ENCODE measurements at places on chromosomes 5 and 9.

GRCh38 chr5:113546703-113547183 is 33.2 kb downstream of the YTHDC2 start:
- no peak for DNase-seq

DNA sequence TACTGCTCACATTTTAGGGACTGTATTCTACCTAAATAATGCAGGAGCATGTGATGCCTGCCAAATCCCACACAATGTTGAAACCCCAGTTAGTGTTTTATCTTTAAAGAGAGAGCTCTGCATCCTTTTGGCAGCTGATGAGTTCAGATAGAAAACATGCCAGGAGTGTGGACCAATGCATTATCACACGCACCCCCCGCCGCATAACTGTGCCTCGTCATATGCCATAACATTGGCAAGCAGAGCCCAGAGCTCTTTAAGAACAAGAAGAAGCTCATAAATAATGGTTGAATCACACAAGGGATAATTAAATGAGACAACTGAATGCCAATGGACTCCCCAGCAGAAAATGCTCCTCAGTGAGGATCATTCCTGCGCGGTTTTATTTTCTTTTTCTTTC is 52.8 kb upstream of the RORB start:
- no peak for DNase-seq

DNA sequence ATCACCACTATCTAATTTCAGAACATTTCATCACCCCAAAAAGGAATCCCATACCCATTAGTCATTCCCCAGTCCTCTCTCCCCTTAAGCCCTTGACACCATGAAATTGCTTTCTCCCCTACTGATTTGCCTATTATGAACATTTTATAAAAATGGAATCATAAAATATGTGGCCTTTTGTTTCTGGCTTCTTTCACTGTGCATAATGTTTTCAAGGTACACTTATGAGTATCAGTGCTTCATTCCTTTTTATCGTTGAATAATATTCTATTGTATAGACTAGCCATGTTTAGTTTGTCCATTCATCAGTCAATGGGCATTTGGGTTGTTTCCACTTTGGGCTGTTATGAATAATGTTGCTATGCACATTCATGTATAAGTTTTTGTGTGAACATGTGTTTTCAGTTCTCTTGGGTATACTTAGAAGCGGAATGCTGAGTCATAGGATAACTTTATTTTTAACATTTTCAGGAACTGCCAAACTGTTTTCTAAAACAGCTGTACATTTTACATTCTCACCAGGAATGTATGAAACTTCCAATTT is 40.4 kb upstream of the FGF1 start:
- DNase-seq = peak; percentile 35

DNA sequence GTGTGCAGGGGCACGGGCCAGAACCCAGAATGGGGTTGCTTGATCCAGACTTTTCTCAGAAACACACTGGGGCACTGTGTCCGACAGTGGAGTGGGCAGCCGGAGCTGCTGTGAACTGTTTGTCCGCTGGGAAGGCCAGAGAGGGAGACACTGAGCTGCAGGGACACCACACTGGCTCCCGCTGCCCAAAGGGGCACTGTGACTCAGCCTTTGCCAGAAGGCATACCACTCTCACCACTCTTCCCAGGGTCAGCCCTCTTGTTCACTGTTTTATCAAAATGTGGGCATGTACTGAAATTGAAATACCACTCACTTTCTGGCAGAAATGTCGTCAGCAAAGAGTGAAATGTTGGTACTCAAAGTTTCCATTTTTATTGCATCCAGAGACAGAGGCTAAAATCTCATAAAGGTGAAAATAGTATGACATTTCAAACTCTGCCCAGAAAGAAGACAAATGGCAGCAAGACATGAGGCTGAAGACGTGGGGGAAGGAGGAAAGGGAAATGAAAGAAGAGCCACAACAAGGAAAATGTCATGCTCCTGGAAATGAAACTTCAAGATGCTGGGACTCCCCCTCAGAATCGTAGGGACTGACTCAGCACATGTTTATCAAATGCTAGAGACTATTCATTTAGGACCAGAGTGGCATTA is 4.5 kb upstream of the IL7R start:
- peak; percentile 66 for DNase-seq

GRCh38 chr5:158545949-158546530 is 553.7 kb downstream of the EBF1 start:
- no peak for DNase-seq

DNA sequence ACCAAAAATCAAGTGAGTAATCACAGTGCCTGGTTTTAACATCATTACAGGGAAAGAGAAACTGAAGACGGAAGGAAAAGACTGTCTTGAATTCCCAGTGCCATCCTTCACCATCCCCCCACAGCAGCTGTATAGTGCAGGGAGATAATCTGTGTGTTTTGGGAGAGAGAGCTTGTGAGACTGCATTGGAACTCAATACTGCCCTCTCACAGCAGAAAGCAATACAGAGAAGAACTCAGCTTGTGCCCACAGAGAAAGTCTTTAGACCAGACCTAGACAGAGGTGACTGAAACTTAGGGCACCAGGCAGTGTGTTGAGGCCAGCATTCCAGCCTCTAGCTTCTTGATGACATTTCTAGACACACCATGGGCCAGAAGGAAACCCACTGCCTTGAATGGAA is 754.7 kb upstream of the CDH6 start:
- no peak for DNase-seq

All from suppressor macrophage (primary cell).